Testis (tissue), 5 donors: ENCODE measurements at places on chromosomes 16 and 17. TPM values are rescaled to one million over a fixed set of nuclear protein-coding genes. Genes with fewer than 3 reads are reported as not detected.

The WNT9B gene
- total RNA-seq, result 0.50 TPM

The CHTF8 gene
- total RNA-seq, result 147 TPM

The CMTM1 gene
- 24.0 TPM for total RNA-seq

The NGFR gene
- 11.3 TPM for total RNA-seq

The DNAAF1 gene
- total RNA-seq, result 89.4 TPM

The ZNF768 gene
- 52.2 TPM for total RNA-seq

The SPECC1 gene
- total RNA-seq, result 160 TPM

The PABPN1L gene
- total RNA-seq, result 0.93 TPM

DNA sequence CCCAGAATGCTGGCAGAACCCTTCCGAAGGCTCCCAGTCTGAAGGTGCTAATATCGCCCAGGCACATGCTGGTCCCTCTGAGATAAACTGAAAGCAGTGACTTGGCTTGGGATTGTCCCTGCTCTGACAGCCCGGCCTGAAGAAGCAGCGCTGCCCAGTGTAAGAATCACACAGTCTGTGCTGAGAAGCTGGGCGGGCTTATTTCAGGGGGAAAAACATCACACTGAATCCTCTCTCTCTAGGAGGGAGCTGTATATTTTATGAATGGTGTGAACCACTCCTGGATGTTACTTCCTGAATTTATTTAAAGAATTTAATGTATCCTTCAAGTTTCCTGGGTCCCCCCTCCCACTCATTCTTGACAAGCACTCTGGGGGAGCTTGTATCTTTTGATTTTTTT, 36.3 kb downstream of the GAS7 start:
- DNase-seq, result no peak
- H3K36me3 ChIP-seq, result no peaks in the 10 kb centered on the region
- no peak overlapping the region for H3K4me3 ChIP-seq
- H3K27ac ChIP-seq, result no peak overlapping the region

DNA sequence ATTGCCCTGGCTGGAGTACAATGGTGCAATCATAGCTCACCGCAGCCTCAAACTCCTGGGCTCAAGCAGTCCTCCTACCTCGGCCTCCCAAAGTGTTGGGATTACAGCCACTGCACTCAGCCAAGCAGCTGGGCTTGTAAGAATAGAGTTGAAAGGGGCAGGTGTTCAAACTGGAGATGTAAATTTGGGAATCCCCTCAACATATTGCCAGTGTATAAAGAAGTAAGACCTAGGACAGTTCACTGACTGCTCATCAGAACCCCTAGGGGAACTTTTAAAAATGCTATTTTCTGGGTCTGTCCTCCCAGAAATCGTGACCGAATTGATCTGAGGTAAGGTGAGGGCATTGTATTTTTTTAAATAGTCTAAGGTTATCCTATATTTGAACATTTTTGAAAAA, 8.9 kb upstream of the DNAJA2 start:
- no peak for DNase-seq
- H3K36me3 ChIP-seq, result no peaks in the 10 kb centered on the region
- peaks cover 4% of the 10 kb centered on the region for H3K4me1 ChIP-seq
- H3K27me3 ChIP-seq, result no peaks in the 10 kb centered on the region
- H3K27ac ChIP-seq, result no peak overlapping the region

DNA sequence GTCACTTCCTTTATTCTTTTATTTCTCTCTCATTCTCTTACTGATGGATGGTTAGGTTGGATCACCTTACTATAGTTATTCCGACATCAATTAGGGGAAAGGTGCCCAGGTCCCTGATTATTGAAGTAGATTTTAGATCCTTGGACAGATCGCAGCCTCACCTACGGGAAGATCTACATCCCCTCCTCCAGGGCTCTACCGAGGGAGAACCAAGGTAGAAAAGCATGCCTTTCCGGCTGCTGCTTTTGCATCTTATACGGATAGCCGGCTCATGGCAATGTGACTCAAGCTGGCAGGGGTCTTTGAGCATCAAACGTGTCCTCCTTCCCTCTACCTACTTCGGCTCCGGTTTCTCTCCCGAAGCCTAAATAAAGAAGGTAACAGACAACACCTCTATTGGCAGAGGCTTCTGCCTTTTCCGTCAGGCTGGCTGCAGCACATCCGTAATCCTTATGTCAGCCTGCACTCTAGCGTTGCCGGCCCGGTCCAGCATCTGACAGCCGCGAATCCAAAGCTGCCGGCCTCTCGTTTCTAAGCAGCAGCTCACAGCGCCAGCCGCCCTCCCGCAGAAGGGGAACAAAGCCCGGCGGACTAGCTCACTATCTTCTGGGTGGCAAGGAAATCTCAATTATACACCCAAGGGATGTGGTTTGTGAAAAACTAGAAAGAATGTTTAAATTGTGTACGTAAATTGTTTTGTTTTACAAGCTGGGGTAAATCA, 46.9 kb downstream of the IRX6 start:
- no peak overlapping the region for H3K4me3 ChIP-seq
- no peak overlapping the region for H3K27ac ChIP-seq
- DNase-seq, result peak; percentile 83
- H3K27me3 ChIP-seq, result no peaks in the 10 kb centered on the region
- H3K4me1 ChIP-seq, result peaks cover 4% of the 10 kb centered on the region

DNA sequence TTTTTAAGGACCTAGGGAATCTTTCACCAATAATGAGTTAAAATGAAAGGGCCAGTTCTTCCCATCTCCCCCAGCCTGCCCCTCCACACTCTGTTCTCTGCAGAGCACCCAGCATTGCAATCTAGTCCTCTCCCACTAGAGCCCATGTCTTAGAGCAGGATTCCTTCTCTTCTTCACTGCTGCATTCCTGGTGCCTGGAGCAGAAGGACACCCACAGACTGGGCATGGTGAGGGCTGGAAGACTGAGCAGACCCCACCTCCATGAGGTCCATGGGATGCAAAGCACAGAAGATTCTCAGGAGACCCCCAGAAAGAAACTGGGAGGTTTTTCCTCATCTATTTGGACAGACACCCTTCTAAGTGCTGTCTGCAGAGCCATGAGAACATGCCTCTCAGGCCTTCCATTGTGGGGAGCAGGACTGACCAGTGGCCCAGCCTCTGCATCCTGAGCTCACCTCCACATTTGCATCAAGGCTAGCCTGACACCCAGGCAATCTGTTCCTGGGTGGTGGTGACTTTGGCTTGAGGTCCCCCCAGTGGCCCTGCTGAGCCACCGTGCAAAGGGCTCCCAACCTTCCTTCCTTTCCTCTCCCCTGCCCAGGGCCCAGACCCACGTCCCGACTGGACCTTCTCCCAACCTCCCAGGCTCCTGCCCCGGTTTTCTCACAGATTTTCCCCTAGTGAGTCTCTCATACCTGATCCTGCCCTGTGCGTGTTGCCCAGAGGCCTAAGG, 74.2 kb upstream of the ZNF469 start:
- no peaks in the 10 kb centered on the region for H3K36me3 ChIP-seq
- H3K4me1 ChIP-seq, result peaks cover 32% of the 10 kb centered on the region
- no peak for DNase-seq
- H3K27ac ChIP-seq, result no peak overlapping the region

GRCh38 chr17:74212209-74212912, 1.0 kb upstream of the TTYH2 start:
- H3K27me3 ChIP-seq, result no peaks in the 10 kb centered on the region
- no peaks in the 10 kb centered on the region for H3K36me3 ChIP-seq
- H3K4me1 ChIP-seq, result peaks cover 37% of the 10 kb centered on the region
- H3K27ac ChIP-seq, result peak overlapping the region; percentile 83
- H3K4me3 ChIP-seq, result peak overlapping the region; percentile 68
- DNase-seq, result peak; percentile 42

DNA sequence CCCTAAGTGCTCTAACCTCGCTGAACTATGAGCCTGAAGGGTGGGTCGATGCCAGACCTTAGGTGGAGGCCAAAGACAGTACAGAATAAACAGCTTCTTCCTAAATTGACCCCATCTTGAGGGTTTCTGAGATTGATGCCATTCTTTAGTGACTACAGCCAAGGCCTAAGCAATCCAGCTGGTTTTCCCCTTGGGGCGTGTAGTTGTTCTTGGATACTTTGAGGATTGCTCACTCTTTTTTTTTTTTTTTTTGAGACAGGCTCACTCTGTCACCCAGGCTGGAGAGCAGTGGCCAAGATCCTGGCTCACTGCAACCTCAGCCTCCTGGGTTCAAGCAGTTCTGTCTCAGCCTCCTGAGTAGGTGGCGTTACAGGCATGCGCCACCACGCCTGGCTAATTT, 2.0 kb downstream of the OVCA2 start:
- H3K27ac ChIP-seq, result no peak overlapping the region
- H3K27me3 ChIP-seq, result no peaks in the 10 kb centered on the region
- no peak for DNase-seq
- H3K36me3 ChIP-seq, result no peaks in the 10 kb centered on the region
- H3K4me1 ChIP-seq, result peaks cover 15% of the 10 kb centered on the region

DNA sequence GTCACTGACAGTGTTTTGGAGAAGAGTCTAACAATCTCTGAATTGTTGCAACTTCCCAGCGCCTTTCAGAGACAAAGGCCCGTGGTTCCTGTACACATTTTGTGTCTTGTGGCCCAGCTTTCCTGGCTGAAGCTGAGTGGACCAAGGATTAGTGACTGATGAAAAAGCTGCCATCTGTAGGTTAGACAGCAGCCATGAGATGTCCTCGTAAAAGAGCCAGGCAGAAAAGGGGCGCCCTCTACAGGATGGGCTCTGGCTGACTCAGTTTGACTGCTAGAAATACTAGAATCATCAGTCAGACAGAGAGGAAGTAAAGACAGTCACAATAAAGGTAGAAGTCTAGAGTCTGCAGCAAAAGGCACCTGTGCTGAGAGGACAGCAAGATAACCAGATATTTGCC, 26.5 kb upstream of the NF1 start:
- no peak overlapping the region for H3K4me3 ChIP-seq
- no peak overlapping the region for H3K27ac ChIP-seq
- no peaks in the 10 kb centered on the region for H3K36me3 ChIP-seq
- no peaks in the 10 kb centered on the region for H3K4me1 ChIP-seq
- no peaks in the 10 kb centered on the region for H3K27me3 ChIP-seq
- DNase-seq, result peak; percentile 48

GRCh38 chr17:38447502-38448085, 19.3 kb downstream of the ARHGAP23 start:
- no peak overlapping the region for H3K27ac ChIP-seq
- peaks cover 33% of the 10 kb centered on the region for H3K4me1 ChIP-seq
- no peaks in the 10 kb centered on the region for H3K36me3 ChIP-seq

DNA sequence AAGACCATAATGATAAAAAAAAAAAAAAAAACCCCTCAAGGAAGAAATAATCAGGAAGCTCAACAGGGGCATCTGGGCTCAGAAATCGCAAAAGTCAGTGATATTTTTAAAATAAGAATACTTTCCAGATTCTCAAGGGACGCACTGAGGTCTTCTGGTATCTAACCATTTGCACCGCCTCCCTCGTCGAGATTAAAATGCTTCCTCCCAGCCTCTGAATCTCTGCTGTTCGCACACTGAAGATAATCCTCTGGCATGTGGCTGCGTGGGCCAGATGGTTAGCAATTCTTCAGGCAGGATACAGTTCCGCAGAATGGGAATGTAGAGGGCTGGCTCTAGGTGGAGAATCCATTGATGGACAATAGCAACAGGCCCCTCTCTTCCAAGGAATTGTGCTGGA, 211.7 kb upstream of the CDH5 start:
- no peak overlapping the region for H3K27ac ChIP-seq
- no peaks in the 10 kb centered on the region for H3K27me3 ChIP-seq

- no peaks in the 10 kb centered on the region for H3K36me3 ChIP-seq
- peaks cover 8% of the 10 kb centered on the region for H3K4me1 ChIP-seq
- no peak overlapping the region for H3K4me3 ChIP-seq
These were observed 10.3 kb downstream of the ZNF18 start for GRCh38 chr17:11986942-11987329.

- H3K27me3 ChIP-seq, result no peaks in the 10 kb centered on the region
- H3K4me1 ChIP-seq, result no peaks in the 10 kb centered on the region
- H3K27ac ChIP-seq, result no peak overlapping the region
- no peaks in the 10 kb centered on the region for H3K36me3 ChIP-seq
These were observed 333.0 kb upstream of the N4BP1 start for GRCh38 chr16:48942996-48943395.

- no peak for DNase-seq
- H3K27ac ChIP-seq, result no peak overlapping the region
- no peaks in the 10 kb centered on the region for H3K4me1 ChIP-seq
These were observed 361.0 kb downstream of the CDH13 start for GRCh38 chr16:82987767-82988166.

DNA sequence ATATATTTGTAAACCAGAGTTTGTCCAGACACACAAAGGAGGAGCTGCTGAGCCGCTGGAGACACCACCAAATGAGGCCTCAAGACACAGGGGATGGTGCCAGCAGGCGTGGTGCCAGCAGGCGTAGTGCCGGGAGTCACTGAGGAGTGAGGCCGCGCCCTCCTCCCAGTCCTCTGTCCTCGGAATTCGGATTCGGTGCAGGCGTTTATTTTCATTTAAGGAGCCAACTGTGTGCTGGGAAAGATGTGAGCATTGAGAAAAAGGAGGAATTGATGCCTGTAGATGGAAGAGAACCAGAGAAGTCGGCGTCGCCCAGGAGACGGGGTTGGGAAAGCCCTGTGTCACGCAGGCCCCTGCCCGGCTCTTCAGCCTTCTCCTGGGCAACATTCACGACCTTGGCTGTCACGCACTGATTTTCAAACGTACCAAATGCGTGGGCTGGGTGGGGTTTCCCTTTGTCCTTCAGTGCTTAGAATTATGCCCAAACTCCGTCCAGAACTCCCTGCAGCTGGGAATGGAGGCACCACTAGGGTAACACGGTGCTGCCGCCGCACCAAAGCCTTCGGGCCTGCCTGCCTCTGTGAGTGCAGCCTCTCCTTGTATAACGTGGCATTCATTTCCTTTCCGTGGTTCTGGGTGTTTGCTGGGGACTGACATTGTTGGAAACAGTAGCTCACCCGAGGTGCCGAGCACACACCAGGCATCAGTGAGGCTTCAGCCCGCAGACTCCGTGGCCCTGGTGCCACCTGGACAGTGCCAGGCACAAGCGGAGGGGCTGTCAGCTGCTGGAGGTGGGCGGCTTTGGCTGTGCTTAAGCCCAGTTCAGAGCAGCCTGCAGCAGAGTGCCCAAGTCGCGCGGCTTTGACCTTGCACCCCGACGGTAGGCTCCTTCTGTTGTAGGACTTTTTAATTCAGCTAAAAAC, 49.0 kb upstream of the CHMP6 start:
- H3K4me3 ChIP-seq, result no peak overlapping the region
- H3K4me1 ChIP-seq, result peaks cover 18% of the 10 kb centered on the region
- H3K27me3 ChIP-seq, result no peaks in the 10 kb centered on the region
- H3K27ac ChIP-seq, result no peak overlapping the region

GRCh38 chr17:55421179-55421934, at the start of gene MMD:
Gene MMD (minus strand): TSS chr17:55421835. CDS start chr17:55421695, 140 bp downstream.
- peaks cover 5% of the 10 kb centered on the region for H3K4me1 ChIP-seq
- H3K36me3 ChIP-seq, result no peaks in the 10 kb centered on the region
- peak; percentile 32 for DNase-seq
- H3K27ac ChIP-seq, result peak within 1 kb of the TSS; percentile 83
- peak within 1 kb of the TSS; percentile 87 for H3K4me3 ChIP-seq

GRCh38 chr16:16861546-16861945, 482.6 kb downstream of the NPIPA7 start:
- H3K4me1 ChIP-seq, result no peaks in the 10 kb centered on the region
- no peak overlapping the region for H3K27ac ChIP-seq
- H3K36me3 ChIP-seq, result no peaks in the 10 kb centered on the region
- H3K27me3 ChIP-seq, result no peaks in the 10 kb centered on the region
- H3K4me3 ChIP-seq, result no peak overlapping the region
- DNase-seq, result peak; percentile 61
